ENCODE measurements at places on chromosomes 6 and 20.

- no peak for DNase-seq
Measured at GRCh38 chr6:2213086-2213485, 32.3 kb downstream of the GMDS start.

DNA sequence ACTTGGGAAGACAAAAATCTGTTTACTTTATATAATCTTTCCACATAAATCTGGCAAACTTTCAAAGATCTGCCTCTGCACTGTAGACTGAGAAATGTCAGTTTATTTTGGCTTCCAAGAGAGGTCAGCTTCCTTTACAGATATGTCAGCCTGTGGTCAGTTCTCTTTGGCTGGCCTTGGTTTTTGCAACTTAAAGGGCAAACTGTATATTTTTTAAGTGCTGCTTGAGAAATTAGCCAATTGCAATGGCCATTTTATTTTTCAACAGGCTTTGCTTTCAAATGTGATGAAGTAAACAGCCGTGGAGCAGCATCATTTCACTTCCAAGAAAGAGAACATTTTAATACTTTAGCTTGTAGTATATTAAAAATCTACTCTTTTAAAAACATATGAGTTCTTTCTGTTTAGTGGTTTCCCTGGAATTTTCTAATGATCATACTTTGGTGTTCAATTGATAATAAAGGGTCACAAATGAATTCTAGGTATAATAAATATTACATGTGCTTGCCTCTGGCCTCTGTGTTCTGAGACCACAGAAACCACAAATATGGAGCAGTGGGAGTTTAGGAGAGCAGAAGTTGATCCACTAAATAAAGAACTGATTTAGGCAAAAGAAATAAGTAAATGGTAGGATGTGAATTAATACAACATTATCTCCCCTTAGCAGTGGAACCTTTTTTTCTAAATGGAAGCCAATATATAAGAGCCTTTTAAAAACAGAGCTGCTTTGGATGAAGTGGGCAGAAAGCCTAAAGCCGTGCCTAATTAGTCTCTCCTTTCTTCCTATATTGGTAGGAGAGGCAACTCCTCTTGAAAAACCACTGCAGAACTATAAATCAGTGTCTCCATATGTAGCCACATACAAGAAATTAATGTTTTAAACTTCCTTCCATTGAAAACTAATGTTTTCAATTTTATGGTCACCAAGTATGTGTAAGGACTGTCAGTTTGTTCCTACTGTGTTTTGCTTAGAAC is 16.2 kb downstream of the ADGRB3 start:
- DNase-seq = no peak

- no peak for DNase-seq
Measured at GRCh38 chr6:11744101-11744500, 34.5 kb downstream of the ADTRP start.

GRCh38 chr6:32967151-32968091 is 973 bp upstream of the BRD2 start:
- no peak for DNase-seq
